ENCODE measurements at places on chromosomes 13 and 19.

GRCh38 chr19:38033658-38034491 is 126.9 kb downstream of the SIPA1L3 start:
- DNase-seq, result no peak

- no peak for DNase-seq
These were observed 861.9 kb downstream of the GPC5 start for GRCh38 chr13:92260363-92260762.

GRCh38 chr19:47158367-47158791 is 27.7 kb downstream of the SAE1 start:
- DNase-seq, result no peak

- no peak for DNase-seq
These were observed 18.3 kb upstream of the ENOX1 start for GRCh38 chr13:43805071-43805468.

DNA sequence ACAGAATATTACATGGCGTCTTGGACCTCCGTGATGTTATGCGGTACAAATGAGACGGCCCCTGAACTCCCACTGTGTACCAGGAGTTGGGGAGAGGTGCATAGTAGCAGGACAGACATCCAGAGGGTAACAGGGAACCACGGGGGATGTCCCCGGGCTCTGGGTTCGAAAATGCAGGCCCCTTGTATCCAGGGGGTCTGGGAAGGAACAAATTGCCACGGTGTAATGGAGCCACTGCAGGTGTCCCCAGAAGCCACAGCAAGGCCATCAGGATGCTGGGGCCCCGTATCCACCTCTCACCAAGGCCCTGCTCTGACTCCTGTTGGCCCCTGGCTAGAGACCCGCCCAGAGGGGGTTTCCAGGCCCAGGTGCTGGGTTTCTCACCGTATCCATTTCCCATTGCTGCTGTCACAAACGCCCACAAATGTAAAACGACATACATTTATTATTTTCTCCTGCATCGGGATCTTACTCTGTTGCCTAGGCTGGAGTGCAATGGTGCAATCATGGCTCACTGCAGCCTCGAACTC is 77.8 kb downstream of the INSR start:
- DNase-seq, result no peak

DNA sequence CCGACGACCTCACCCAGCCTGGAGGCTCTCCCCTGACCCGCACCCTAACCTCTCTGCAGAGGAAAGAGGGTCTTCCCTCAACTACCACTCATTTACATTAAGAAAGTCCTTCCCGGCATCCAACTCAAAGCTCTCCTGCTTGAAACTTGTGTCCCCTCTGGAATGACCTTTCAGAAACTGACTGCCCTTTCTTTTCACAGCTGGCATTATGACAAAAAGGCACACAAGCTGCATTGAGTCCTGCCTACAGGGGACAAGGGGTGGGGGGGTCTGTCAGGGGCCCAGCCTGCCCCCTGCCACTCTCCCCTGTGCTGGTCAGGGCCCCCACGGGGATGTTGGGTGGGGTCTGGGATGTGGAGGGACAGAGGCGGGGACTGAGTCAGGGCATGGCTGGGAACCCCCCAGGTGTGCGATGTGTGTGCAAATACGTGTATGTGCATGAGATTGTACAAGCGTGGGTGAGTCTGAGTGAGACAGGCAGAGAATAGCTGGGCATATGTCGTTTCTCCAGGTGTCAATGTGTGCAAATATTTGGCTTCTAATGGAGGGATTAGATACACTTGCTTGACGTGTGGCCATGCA is 2.0 kb downstream of the COL5A3 start:
- DNase-seq, result no peak

- DNase-seq, result no peak
These were observed 255.3 kb downstream of the SHISA2 start for GRCh38 chr13:25796474-25796873.

DNA sequence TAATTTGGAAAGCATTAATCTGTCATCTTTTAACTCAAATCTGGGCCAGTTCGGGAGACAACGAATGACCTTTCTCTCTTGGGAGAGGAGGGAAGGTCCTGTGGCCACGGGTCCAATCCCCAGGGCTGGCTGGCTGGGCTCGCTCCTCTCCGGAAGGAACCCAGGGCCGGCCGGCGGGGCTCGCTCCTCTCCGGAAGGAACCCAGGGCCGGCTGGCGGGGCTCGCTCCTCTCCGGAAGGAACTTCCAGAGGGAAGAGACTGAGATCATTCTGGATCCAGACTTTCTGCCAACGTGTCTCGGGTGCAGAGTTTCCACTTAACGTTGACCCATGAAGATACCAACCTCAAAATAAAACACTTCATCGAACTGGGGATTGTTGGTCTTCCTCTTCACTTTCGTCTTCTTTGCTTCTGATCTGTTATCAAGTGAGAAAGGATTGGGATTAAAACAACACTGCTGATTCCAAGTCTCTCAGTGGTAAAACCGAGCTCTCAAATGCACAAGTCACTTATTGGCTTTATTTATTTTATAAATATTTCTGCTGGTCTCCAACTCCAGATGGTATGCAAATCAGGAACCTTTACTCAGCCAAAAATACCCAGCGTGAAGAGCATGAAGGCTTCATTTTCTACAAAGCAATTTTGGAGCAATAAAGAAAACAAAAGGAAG is 53.3 kb upstream of the C13orf46 start:
- DNase-seq, result no peak

DNA sequence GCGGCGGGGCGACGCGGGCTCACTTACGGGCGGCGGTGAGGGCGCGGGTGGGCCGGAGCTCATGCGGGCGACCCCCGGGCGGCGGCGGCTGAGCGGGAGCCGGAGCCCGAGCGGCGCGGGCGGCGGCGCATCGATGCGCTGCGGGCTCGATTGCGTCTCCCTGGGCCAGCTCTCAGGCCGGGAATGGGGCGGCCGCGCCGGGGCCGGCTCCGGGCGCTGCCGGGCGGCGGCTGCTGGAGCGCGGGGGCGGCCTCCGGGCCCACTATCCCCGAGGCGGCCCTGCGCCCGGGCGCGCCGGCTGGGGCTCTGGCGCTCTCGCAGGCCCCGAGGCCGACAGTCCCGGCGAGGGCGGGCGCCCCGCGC is 1.4 kb upstream of the TSHZ3 start:
- DNase-seq, result peak; percentile 87

DNA sequence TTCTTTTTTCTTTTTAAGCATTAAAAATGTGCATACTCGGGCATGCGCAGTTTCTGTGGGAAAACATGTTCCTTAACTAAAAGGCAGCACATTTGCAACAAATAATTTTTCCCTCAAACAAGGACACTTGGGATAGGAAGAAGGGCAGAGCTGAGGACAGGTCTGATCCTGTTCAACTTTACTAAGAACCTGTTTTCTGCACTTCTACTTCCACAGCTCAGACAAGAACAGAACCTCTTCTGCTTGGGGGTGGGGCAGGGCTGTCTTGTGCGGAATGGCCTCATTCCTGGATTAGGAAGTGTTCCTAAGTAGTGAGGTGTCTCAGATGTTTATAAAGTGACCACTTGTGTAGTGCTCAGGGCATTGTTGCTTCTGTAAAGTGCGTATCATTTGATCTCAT is 18.3 kb downstream of the SAFB start:
- DNase-seq, result no peak

DNA sequence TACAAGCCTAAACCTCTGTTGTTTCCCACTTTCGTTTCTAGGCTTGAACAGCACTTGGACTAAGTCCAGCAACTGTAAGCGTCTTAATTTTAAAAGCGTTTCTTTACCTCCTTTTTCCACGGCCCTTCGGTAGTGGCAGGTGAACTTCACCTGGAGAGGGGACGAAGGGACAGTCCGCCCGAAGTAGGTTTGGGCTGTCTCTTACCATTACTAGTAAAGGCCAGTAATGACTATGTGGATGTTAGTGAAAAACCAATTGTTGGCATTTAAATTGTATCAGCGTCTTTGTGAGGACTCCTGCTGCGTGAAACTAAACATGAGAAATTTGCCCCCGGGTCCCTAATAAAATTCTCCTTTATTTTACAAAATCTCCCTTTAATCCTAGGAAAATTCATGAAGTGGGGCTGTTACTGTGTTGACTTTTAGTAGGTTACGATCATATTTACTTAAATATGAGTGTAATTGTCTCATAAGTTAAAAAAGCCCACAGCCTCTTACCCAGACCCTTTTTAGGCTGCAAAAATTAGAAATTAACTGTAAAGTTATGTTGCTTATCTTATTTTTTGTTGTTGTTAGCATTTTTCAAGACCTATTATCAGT is 983 bp downstream of the ITM2B start:
- DNase-seq, result no peak

GRCh38 chr13:114056205-114057013 is 76.0 kb downstream of the RASA3 start:
- DNase-seq, result no peak

GRCh38 chr19:34172661-34173192 is 423 bp downstream of the LSM14A start:
- peak; percentile 62 for DNase-seq

- DNase-seq, result no peak
These were observed 6.8 kb upstream of the ZNF347 start for GRCh38 chr19:53165691-53166091.

- DNase-seq, result no peak
These were observed 5.6 kb downstream of the ICAM5 start for GRCh38 chr19:10295305-10295846.

DNA sequence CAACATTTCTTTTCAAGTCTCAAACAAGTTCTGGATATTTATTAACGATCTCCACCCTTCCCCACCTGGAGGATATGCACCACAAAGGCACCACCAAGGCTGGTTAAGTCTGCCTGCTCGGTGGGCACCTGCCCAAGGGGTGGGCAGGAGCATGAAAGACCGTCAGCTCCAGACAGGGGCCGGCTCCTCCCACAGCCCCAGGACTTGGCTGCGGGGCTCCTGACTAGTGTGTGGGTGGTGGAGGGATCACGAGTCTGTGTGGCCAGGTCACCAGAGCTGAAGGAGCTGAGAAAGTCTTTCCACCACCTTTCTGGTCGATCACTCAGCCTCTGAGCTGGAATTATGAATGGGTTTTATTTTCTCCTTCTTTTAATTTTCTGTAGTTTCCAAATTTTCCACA is 7.8 kb downstream of the SLC7A1 start:
- DNase-seq, result no peak

DNA sequence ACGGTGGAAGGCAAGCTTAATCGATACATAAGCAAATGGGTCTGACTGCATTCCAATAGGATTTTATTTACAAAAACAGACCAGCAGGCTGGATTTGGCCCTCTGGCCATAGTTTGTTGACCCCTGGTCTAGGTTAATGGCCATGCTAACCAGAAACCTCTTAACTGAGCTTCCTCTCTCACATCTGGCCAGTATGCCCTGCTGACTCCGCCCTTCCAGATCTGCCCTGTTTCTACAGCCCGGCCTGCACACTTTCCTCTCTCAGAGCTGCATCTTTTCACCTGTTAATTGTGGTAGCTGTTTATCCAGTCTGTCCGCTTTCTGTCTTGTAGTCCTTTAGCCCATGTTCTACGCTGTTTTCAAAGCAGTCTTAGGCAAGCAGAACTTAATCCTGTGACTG is 25.6 kb downstream of the EDNRB start:
- DNase-seq, result no peak

DNA sequence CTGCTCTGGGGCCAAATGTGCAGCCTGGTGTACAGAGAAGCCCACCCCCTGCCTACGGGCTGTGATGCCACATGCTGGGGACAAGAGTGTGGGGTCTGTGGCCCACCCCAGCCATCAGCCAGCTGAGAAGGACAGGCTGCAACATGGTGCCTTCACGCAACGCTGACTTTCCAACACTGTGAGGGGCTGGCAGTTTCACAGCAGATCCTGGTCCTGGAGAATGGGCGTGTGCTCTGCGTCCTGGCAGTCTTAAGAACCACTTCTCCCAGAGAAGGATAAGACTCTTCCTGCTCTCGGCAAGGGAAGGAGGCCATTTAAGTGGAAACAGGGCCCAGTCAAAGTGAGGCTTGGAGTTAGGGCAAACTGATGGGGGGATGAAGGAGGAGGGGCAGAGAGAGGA is 4.6 kb downstream of the LRRC4B start:
- DNase-seq, result peak; percentile 10

DNA sequence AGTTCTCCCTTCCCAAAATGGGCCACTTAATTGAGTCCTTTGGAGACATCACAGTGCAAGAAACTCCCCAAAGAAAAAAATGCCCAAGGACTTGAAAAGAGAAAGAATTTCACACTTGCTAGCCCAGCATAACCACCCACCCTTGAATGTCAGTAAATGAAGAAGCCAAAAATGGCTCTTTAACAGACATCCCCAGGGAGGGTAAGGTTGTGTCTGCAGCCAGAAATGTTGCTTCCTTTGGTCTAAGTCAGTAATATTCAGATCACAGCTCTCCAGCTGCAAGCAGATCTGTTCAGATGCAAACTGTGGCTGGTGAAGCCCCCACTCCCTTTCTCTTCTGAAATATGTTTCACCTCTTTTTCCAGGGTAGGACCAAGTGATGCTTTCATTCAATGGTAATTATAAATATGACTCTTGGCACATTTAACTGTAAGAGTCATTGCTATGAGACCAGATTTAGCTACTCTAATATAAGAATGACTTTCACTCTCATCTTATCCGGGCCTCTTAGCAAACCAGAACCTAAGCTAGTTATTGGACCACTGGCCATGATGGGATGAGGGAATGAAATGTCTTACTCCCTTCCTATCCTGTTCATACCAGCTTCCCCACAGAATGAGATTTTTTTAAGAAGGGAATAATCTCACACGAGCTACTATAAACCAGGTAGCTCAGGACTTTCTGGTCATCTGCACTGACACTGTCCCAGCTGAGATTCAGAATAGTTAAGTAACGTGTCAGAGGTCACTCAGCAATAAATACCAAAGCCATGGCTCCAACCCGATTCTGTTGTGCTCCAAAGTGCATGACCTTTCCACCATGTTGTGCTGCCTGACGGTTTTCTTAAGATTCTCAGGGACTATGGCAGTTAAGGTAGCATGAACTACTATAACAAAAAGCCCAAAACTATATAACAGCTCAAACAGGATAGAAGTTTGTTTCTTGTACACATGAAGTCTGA is 234.1 kb downstream of the FOXO1 start:
- DNase-seq, result no peak

DNA sequence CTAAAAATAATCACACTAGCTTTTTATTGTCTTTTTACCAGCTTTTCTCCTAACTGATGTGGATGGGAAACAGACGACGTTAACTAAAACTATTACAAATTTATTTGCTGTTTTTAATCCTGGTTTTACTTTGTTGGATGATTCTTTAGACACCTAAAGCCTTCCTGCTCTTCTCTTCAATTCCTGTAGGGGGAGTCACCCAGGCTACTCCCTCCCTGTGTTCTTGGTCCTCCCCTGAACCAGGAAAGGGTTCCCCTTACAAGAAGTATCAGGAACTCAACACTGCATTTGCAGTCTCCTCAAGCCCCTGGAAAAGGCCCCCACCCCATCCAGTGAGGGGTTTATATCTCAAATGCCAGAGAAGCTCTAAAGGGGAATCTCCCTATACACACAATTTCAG is 206.1 kb downstream of the SUCLA2 start:
- peak; percentile 35 for DNase-seq
